Foreskin fibroblast (primary cell): ENCODE measurements at places on chromosomes 5 and 9.

- no peak for DNase-seq
Measured at GRCh38 chr5:95697781-95698681, 15.2 kb upstream of the SPATA9 start.

DNA sequence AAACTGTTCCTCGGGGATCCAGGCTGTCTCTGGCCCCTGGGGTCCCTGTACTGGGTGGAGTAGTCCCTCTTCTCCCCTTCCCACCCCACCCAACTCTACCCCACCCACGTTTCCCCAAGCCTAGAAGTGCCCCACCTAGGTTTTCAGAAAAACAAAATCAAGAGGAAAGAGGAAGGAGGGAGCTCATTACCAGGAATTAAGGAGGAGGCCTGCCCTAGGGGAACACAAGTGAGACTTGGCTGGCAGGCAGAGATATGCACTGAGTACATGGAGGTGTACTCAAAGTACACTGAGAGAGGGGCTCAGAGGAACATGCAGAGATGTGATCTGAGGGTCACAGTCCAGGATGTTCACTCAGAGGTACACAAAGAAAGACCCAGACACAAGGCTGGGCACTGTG lies 10.2 kb downstream of the AQP3 start:
- DNase-seq: no peak

DNA sequence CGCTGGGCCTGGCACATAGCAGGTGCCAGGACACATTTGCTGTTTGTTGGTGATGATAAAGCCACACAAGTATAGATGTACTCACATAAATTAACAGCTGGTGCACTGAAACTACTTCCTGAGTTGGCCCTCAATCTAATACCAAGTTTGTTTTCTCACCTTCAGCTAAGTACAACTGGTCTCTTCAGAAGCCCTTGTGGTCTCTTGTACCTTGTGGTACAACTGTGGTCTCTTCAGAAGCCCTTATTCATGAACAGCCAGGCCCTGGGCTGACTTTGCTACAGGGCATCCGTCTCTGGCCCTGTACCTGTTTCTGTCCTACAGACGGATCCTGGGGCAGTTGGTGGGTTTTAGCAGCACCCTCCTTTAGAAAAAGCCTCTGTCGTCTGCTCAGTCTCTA lies 81.5 kb downstream of the DAB2IP start:
- no peak for DNase-seq

DNA sequence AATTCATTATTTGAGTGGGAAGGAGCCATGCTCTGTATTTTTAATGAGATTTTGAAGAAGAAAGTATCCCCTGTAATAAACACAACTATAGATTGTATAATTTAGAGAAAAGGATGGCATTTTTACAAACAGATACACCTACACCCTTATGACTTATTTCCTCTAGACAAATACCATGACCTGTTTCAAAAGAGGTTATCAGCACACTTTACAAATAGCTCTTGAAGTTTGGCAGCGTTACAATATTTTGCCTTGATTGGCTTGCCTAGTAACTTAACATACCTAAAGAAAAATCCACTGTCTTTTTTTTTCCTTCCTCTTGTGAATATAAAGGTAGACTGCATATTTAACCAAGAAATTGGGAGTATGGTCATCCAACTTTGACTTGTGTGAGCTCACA lies 28.5 kb upstream of the CETN3 start:
- no peak for DNase-seq

DNA sequence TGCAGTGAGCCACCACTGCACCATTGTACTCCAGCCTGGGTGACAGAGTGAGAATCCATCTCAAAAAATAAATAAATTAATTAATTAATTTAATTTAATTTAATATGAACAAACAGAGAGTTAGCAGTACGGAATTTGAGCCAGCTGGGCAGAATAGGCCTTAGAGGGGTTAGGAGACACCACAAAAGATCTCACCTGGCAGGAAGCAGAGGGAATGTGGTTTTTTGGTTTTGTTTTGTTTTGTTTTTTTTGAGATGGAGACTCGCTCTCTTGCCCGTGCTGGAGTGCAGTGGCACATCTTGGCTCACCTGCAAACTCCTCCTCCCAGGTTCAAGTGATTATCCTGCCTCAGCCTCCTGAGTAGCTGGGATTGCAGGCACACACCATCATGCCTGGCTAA lies 31.8 kb upstream of the PWWP2A start:
- no peak for DNase-seq

- no peak for DNase-seq
Measured at GRCh38 chr5:178238711-178239592, 6.3 kb upstream of the PHYKPL start.

- DNase-seq: no peak
Measured at GRCh38 chr5:133341915-133342710, 270.2 kb downstream of the FSTL4 start.

DNA sequence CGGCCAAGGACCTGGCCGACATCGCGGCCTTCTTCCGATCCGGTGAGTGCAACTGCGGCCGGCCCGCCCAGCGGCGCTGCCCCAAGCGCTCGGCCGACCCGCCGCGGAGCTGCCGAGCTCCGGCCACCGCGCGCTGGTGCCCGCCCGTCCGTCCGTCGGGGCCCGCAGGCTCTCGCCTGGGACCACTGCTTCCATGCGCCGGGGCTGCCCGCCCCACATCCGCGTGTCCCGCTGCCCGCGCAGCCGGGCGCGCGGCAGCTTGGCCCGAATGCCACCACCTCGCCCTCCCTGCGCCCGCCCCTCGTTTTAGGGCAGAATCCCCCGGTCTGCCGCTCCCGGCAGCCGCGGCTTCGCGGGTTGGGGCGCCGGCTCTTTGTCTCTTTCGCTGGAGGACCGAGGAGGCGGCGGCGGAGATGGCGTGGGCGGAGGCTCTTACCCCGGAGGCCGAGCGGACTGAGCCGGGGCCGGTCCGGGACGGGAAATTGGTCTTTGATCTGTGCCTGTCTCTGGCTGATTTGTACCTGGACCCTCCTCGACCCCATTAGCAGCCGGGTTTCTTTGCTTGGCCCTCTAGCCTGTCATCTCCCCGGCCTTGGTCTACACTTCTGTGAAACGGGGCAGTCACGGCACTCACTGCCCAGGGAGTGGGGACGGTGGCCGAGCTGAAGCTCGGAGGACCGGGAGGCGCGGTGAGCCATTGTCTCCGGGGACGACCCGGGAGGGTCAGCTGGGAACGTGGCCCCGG lies 871 bp downstream of the TRIO start:
- DNase-seq: peak; percentile 70

DNA sequence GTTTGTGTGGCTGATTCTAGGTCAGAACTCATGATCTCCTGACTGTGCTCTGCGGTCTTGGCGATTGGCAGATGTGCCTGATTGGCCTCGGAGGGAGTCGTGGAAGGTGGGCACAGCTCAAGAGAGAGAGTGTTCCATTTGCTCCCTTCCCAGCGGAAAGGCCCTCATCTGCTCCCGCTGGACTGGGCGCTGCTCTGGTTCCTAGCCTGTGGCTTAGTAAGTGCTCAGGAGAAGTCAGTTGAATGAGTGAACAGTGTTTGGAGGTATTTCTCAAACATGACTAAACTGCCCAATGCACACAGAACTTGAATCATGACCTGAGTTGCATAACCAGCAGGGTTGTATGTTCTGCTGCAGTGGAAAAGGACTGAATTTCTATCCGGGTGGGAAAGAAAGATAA lies 120.2 kb upstream of the PITX1 start:
- DNase-seq: peak; percentile 33
